ENCODE measurements at places on chromosomes 4 and X.

DNA sequence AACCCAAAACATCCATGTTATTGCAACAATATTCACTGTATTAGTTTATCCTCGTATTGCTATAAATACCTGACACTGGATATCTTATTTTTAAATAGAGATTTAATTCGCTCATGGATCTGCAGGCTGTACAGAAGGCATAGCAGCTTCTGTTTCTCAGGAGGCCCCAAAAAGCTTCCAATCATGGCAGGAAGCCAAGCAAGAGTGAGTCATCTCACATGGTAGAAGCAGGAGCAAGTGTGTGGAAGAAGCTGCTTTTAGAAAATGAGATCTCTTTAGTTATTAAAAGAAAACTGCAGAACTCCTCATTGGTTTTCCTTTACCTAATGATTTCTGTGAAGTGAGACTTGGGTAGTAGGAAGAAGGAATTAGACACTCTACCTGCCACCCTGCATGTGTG lies 16.4 kb downstream of the ZNF732 start:
- ATAC-seq: no peak

DNA sequence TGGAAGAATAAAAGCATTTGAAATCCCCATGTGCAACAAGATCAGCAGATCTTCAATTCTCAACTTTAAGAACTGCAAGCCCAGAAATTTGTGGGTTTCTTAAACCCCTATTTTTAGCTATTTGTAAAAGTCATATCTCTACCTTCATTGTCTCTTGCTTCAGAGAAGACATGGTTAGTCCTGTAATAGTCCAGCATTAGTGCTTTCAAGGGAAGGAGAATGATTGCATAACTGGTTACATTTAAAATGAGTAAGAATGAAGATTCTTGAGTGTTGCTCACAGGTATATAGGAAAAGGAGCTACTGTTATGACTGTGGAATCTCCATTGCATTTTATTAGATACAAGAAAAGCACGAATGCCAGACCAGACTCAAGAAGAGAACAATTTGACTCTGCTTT lies 84.0 kb downstream of the CCSER1 start:
- ATAC-seq: no peak

DNA sequence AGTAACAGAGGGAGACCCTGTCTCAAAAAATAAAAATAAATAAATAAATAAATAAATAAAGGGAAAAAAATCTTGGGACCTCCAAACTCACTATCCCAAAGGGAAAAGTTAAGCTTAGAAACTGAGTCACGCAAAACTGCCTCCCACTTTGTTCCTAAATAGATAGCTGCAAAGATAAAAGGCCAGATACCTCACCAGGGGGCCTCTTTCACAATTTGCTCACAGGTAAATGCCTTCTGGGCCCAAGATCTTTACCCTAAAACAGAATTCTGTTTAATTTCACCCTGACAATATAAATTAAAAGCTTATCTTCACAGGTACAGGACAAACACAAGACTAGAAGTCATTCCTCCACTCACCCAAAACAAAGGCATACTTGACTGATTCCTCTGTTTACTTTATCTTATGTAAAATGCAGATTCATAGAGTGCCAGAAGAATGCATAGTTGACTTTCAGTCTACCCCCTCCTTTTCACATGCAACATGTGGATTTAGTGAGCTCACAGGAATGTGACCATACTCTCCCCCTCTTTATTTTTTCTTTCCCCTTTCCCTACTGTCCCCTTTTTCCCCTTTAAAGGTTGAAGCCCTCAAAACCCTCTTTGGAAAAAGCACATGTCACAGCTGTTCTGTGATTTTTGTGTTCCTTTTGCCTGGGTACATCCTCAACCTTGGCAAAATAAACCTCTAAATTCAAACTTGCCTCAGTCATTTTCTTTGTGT lies 23.4 kb downstream of the ELF2 start:
- ATAC-seq: no peak

DNA sequence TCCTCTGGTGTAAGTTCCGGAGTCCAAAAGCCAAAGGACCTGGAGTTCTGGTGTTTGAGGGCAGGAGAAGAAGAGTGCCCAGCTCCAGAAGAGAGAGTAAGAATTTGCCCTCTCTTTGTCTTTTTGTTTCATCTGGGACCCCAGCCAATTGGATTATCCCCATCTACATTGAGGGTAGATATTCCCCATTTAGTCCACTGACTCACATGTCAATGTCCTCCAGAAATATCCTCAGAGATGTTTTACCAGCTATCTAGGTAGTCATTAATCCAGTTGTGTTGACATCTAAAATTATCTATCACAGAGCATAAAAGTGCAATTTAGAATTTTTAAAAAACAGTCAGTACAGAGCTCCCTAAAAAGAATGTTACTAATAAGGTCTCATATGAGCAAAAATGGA lies 132.9 kb upstream of the TMEM47 start:
- no peak for ATAC-seq

- ATAC-seq: no peak
Observed at GRCh38 chr4:25969374-25970155, 55.5 kb downstream of the SMIM20 start.

DNA sequence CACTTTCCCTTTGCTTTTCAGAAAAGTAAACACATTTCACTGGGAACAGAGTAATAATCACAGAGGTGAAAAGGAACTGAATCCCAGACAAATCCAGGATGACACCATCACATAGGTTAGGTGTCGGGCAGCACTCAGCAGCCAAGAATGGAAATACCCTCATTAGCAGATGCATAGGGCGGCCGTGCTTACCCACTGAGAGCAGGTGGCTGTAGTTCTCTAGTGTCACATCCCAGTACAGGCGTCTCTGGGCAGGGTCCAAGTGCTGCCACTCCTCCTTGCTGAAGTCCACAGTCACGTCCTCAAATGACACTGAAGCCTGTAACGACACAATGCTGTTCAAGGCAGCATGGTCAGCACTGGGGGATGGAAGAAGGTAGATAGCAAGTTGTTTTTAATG lies 26.9 kb downstream of the ZNF41 start:
- no peak for ATAC-seq

DNA sequence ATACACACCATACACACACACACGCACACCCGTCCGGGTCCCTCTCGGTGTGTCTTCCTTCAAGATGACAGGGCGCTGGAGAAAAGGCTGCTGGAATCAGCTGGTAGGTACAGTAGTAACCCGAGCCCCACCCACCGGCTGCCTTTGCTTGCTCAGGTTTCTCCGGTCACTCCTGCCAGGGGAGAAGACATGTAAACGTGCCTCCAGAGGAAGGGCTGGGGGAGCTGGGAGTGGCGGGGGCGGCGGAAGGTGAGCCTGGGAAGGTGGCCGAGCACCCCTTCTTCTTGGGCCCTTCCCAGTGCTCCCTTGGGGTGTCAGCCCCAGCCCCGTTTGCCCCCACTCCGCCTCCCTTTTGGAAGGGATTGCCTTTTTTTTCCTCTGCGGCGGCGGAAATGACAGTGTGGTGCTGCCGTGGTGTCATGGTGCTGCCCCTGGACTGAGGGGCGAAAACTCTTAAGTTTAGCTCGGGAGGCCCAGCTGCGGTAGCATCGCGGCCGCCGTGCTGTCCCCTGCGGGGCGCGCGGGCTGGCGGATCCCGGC lies at the start of gene MID2:
MID2 (plus strand) TSS at position 169 of the 540 bp plus-strand sequence. CDS start 561 bp downstream, outside the sequence.
- peak; percentile 60 for ATAC-seq

- ATAC-seq: no peak
Observed at GRCh38 chr4:86279293-86279960, 80.4 kb downstream of the MAPK10 start.

DNA sequence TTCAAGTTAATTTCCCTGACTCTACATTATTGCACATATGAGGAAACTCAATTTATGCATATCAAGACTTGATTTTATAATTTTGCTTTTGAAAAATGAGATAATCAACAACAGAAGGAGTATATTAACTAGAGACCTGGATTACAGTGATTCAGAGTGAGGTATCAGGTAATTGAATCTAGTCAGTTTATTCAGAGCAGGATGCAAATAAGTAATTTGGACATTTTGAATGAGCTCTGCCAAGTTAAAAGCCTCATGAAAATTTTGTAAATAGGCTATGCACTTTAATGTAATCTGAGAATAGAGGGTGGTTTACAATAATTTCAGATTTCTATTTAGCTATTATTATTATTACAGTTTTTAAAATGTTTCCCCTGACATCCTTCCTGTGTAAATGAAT lies 203.7 kb upstream of the EMCN start:
- ATAC-seq: no peak

DNA sequence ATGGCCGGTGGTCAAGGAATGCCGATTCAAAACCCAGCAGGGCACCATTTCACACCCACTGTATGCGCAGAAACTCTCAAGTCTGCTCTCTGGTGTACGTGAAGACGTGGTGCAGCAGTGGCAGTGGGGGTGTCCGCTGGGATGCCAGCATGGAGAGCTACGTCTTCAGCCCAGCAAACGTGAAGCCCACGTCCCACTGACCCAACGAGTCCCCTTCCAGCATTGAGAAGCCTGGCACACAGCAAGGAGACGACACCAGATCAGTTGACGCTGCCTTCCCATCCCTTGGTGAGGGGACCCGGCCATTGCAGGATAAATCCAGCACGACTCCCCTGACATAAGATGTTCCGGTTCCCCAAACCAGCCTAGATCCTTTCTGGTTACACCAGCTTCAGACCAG lies 2.2 kb upstream of the PLXNB3 start:
- ATAC-seq: no peak

- no peak for ATAC-seq
Observed at GRCh38 chrX:8323356-8323755, 141.3 kb upstream of the VCX3B start.

- ATAC-seq: peak; percentile 73
Observed at GRCh38 chr4:168621806-168622589, 125.1 kb downstream of the PALLD start.

DNA sequence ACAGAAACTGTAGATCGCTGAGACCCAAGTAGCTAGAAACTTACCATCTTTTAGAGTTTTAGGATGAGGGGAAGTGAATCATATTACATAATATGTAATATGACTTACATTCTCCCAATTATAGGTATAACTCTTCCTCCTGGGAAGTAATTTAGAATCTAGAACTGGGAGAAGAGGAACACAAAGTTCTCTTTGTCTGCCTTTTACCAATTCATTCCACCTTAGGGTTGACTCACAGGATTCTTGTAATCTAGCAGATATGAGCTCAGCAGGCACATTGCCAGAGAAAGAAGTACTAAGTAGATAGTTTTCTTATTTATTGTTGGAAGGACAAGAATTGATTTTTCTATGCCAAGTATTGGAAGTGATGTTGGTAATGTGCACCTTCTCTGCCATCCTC lies 58.0 kb upstream of the CCSER1 start:
- ATAC-seq: no peak

DNA sequence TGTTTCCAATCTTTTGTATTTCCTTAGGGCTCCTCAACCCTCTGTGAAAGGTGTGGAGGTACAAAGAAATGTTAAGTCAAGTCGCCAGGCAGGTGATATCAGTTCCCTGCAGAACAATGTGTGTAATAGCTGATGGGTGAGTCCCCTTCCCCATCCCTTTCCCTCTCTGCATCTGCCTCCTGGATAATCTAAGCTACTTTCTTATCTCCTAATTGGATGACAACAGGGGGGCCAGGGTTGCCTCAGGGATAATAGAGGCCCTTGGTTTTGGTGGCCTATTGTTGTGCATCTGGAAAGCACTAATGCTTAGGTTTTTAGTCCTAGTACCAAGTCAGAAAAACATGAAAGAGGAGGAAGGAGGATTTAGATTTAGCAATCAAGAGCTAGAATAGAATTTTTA lies 29.1 kb downstream of the MAGED1 start:
- ATAC-seq: no peak

- ATAC-seq: peak; percentile 36
Observed at GRCh38 chrX:20265221-20265725, 1.4 kb downstream of the RPS6KA3 start.

GRCh38 chrX:52979568-52979967 lies 21.2 kb upstream of the FAM156A start:
- ATAC-seq: no peak

DNA sequence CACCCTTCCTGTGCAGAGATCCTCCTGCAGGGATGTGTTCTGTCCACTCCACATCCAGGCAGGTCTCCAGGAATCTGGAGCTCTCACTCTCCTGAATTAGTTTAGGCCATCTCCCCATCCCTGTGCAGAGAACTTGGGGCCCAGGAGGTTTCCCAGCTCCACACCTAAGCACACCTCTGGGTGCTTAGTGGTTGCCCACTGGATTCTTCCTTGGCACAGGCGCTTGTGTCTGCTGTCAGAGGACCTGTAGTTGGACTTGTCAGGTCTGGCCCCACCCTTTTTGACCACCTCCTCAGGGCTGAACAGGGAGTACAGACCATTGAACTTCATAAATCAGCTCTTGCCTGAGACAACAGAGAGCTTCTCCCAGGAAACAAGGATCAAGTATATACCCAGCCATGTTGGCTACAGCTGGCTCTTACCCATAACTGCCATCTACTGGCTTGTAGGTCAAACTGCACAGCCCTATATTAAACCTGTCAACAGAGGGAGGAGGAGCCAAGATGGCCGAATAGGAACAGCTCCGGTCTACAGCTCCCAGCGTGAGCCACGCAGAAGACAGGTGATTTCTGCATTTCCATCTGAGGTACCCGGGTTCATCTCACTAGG lies 275.5 kb downstream of the PPARGC1A start:
- ATAC-seq: no peak

DNA sequence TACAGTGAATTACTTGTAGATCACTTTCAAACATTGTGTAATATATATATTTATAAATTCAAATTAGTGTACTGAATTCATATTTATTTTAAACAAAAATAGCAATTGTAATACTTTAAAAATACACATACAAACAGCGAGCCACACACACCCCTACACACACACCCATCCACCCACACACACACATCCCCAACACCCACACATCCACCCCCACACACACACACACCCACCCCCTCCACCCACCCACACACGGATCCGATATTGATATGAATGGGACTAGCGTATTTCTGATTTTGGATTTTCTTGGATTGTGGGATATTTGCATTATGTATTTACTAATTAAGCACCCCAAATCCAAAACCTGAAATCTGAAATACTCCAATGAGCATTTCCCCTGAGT lies 451.2 kb downstream of the PCDH7 start:
- no peak for ATAC-seq

DNA sequence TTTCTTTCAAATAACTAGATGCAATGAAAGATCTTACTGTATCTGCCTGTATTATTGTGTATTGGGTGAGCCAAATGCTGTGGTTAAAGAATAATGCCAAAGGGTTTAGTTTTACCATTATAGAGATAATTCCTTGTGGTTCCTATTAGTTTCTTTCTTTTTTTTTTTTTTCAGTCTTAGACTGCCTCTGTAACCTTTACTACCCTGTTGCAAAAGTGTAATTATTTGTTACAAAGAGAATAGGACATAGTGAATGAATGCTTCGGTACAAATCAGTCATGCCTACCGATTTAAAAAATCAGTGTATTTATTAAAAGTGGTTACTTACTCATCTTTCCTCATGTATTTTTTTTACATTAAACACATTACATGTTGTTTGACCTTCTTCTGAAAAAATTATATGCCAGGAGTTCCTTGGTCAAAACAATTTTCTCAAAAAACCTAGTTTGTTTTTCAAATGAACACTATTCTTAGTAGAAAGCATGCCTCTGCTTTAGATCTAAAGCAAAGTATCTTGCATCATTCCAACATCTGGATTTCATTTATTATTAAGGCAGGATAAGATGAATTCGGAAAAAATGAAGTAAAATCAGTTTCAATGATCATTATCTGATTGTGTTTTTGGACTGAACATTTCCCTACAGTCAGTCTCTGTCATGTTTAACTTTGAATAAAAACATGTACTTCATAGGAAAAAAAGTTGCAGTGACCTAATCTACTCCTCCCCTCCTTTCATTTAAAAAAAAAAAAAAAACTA lies 21.2 kb upstream of the SYNPO2 start:
- no peak for ATAC-seq

Measured in gastroesophageal sphincter (tissue), 4 donors.